ENCODE measurements at places on chromosomes 3 and 15.

GRCh38 chr3:129310111-129311011 lies 31.7 kb downstream of the HMCES start:
- DNase-seq = no peak

GRCh38 chr3:195039180-195039843 lies 231.6 kb downstream of the XXYLT1 start:
- DNase-seq = no peak

- no peak for DNase-seq
Observed at GRCh38 chr3:135231737-135232136, 436.7 kb downstream of the EPHB1 start.

DNA sequence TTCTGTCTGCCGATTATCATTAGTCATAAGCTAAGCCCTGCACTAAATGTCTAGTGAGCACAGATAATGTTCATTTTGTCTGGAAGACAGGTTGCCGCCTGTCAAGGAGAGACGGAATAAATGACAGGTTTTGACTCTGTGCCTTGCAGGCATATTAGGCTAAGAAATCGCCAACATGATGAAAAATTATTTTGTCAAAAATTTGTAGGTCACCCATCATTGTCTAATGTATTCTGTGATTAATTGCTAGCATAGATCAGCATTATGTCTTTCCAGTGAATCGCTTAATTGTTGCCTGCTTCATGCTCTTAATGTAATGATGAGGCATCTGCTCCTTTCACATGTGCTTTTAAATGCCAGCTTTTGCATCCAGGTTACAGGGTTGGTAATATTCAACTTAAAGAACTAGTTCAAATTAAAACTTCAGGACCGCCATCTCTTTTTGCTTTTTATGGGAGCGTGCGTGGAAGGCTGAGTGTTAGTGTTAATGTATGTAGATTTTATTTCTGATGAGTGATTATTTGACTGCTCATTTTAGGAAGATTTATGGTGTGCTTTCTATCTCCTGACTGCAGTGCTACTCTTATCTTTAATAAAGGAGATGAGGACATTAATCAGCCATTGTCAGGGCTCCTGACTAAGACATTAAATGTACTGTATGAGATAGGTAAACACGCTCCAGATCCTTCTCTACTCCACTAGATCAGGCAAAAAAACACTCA lies 120.8 kb upstream of the MEIS2 start:
- DNase-seq = no peak

GRCh38 chr3:112389961-112390360 lies 57.0 kb downstream of the CD200 start:
- no peak for DNase-seq
